ENCODE measurements at places on chromosomes 7 and 10.

GRCh38 chr7:33369888-33370287, 240.5 kb downstream of the BBS9 start:
- DNase-seq = no peak

DNA sequence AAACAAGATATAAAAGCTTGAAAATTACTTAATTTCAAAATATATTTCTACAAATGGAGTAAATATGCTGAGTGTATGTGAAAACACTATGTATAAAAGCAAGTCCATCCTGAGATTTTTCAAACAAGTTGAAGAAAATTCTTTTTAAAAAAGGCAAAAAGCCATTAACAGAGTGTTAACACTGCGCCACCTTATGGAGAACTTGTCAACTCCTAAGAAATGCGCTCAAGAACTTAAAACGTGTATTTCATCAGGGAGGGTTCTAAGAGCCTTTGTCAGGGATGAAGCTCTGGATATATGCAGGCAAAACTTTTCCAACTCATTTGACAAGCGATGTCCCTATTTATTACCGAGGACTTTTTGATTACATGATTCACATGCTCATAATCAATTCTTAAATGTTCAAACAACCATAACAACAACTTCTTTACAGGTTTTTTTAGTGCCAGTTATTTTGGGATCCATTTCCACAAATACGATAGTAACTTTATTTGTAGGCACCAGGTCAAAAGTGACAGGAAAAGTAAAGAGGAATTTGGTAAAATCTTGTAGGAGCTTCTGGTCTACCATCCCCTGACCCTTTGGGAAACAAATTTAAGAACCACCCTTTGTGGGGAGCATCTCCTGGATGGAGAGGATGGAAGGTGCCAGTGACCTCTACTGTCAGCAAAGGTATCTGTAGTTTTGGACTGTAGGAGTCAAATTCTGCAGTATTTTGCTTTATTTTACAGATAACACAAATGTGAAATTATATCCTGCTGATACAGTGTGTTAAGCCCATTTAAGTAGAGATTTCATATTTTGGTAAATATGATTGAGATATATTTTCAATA, 23.2 kb downstream of the CALCR start:
- DNase-seq = no peak

DNA sequence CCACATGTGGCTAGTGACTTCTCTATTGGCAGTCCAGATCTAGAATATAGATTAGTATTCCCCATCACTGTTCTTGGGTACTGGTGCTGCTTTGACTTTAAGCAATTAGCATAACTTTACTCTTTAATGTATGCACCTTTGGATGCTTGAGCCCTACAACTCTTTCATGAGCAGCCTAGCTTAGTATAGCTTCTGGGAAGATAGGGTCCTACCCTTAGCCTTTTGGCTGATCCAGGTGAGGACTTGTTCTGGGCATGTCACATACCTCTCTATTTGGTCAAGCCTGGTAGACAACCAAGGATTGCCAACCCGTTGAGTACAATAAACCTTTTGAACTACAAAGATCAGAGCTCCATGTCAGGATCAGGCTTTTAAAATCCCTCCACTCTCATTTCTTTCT, 17.7 kb downstream of the PCGF5 start:
- DNase-seq = no peak

- no peak for DNase-seq
Measured at GRCh38 chr10:2509081-2509531, 558.2 kb upstream of the PFKP start.

- DNase-seq = no peak
Measured at GRCh38 chr7:152667958-152668357, 8.0 kb downstream of the XRCC2 start.

GRCh38 chr10:79392506-79393176, 45.4 kb downstream of the PPIF start:
- DNase-seq = no peak

DNA sequence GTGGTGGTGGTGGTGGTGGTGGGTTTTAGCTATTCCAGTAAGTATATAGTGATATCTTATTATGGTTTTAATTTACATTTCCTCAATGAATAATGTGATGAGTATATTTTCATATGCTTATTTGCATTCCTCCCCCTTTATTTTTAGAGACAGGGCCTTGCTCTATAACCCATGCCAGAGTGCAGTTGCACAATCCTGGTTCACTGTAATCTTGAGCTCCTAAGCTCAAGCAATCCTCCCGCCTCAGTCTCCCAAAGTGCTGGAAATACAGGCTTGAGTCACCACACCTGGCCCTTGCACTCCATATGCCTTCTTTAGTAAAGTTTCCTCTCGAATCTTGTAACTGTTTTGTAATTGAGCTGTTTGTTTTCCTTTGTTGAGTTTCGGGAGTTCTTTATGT, 577.7 kb upstream of the AUTS2 start:
- no peak for DNase-seq

DNA sequence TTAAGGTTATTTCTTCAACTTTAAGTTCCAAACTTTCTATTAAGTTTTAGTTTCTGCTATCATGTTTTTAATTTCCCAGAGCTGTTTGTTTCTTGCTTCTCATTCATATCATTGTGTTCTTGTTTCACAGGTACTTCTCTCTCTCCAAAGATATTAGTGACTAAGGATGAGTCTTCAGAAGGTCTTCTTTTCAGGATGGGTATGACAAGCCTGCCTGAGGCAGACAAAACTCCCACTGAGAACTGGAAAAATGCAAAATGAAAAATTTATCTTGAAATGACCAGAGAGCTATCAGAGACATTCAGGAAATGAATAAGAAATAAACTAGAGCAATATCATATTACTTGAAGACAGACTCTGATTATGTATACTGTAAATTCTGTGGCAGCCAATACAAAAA, 110.8 kb upstream of the EGFR start:
- no peak for DNase-seq

GRCh38 chr7:88202278-88202677, 17.6 kb downstream of the SRI start:
- peak; percentile 8 for DNase-seq

DNA sequence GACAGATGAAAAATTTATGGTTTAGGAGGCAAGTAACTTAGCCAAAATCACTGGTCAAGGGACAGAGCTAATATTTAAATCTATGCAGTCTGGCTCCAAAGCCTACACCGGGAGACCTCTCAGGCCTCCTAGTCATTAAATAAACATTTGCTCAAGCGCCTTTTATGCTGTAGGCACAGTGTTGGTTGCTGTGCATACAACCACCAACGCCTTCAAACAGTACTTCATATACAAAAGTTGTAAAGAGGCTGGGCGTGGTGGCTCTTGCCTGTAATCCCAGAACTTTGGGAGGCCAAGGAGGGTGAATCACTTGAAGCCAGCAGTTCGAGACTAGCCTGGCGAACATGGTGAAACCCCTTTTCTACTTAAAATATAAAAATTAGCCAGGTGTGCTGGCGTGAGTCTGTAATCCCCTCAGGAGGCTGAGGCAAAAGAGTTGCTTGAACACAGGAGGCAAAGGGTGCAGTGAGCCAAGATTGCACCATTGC, 159.8 kb downstream of the MAGI2 start:
- no peak for DNase-seq

- no peak for DNase-seq
Measured at GRCh38 chr7:151758622-151759540, 118.0 kb downstream of the PRKAG2 start.

DNA sequence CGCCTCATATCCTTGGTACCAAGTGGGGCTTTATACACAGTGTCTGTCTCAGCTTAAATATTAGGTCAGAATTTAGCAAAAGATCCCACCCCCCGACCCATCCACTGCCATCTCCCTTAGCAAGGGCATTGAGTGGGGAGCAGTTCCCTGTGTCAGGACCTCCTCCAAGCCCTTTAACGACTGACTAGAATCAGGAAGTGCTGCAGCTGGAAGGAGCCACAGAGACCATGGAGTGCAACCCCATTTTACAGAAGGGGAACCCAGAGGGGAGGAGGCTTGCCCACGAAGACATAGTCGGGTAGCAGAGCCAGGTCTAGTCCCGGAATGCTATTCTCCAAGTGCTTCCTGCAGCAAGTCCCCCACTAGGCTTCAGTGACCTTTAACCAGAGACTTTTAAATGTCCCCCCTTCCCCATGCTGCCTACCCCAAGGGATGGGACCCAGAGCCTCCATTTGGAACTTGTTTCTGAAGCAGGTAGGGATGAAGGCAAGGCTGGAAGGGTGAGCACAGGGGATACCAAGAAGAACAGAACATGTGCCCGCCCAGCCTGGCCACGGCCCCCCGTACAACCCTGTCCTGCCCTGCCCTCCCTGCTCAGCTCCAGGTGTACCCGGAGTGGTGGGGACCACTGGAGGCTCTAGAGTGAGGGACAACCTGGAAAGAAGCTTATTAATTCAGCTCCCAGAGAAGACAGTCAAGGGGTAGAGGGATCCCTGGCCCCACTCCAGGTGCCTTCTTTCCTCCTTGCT, 41.3 kb downstream of the C10orf105 start:
- no peak for DNase-seq

DNA sequence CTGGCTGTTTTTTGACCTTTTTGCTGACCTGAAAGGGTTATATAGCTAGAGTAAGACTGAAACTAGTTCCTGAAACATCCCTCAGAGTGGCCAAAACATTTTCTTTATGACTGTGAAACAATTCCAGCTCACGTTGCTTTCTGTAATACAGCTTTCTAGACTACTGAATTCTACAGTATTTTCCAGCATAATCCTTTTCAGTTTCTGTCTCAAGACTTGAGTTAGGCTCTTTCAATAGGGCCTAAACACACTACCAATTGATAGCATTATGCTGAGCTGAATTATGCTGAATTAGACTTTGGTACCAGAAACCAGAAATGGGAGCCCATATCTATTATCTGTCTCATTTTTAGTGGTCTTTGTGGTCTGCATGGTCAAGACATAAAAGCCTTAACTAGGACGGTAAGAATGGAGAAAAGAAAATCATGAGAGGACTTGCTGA, 72.6 kb downstream of the EPDR1 start:
- DNase-seq = no peak

GRCh38 chr10:43665054-43665453, 16.4 kb upstream of the ZNF32 start:
- no peak for DNase-seq

- no peak for DNase-seq
Measured at GRCh38 chr7:128946936-128947830, 9.5 kb downstream of the IRF5 start.

DNA sequence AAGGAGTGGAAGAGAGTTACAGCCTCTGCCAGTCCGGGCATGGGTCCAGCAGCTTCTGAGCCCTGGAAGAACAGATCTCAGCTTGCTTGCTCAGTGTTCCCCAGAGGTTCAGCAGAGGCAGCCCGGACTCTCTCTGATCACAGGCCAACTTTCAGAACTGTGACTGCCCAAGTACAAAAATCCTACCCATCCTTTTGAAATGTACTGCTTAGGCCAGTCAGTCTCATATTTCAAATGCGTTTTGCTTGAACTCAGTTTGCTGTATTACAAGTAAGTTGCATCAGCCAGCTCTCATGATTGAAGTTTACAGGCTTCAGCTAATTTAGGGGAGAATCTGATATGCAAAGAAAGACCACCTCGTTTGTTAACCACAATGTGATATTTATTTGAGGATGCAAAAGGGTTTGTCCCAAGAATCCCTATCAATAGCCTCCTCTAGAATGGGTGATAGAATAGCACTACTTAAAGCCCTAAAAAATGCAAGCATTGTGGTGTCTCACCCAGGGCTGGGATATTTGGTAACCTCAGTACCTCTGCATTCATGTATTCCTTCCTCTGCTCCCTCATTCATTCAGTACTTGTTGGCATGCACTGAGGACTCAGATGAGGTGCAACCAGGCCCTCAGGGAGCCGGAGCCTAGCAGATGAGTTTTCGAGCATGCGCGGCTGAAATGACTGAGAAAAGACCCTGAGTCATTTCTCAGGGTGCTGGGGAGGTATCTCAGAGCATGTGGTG, 7.0 kb downstream of the AIMP2 start:
- no peak for DNase-seq

- no peak for DNase-seq
Measured at GRCh38 chr10:11205030-11205772, 187.5 kb downstream of the CELF2 start.

DNA sequence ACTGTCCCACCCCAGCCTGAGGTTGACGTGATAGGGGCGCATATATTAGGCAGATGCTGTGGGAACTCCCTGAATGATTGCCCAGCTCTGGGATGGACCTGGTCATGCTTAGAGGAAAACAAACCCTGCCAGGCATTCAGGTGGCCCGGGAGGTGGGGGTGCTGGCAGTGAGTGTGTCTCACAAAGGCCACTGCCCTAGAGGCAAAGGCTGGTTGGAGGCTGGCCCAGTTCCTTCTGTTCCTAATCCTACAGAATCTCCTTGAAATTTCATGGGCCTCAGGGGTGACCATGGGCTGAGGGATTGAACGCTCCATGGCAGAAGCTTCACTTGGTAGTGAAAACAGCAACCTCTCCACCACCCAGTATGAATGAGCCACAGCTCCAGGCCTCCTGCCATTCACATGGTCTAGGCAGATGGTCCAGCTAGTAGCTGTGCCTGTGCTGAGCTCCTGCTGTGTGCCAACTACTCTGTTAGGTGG, 25.6 kb downstream of the ADRA2A start:
- DNase-seq = no peak

GRCh38 chr7:150564566-150564965, 2.6 kb upstream of the GIMAP4 start:
- DNase-seq = no peak

- no peak for DNase-seq
Measured at GRCh38 chr10:29647478-29647877, 12.7 kb upstream of the SVIL start.

DNA sequence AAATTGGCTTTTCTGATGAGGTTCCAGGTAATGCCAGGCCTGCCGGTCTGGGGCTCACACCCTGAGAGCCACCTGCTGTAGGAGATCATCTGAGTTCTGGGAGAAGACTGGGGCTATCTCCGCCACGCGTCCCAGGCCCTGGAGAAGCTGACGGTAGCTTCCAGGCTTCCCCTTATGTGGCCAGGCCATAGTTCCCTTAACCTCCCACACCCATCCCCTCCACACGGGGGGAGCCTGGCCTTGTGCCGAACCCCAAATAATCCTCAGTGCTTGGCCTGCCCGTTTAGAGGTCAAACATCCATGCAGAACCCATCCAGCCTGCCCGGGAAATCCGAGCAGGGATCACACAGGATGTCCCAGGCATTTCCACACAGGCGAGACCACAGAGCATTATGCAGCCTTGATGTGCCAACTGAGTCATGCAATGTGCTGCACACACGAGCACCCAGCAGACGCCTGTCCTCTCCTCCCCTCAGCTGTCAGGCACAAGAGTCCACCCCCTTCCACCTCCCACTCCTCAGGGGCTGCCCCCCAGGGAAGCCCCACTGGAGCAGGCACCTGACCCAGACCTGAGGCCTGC, 176.2 kb downstream of the PRKAG2 start:
- no peak for DNase-seq

DNA sequence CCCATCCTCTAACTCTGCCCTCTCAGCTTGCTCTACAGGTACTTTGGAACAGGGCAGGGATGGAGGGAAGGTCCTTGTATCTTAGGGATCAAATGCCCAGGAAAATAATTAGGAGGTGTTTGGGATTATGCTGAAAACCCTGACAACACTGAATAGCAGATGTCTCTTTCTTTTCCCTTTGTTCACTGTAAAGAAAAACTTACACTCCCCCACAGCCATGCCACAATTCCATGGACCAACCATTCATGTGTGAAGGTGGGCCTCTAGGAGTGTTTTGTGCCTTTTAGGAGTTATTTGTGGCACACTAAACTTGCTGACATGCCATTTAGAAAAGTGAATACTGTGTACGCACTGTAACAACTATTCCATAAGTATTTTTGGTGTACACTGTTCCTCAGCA, 108.1 kb downstream of the SNX10 start:
- no peak for DNase-seq

All from GM13977 (cell line).